ENCODE measurements at places on chromosomes 3 and 15. TPM values are rescaled to one million over a fixed set of nuclear protein-coding genes. Genes with fewer than 3 reads are reported as not detected.

DNA sequence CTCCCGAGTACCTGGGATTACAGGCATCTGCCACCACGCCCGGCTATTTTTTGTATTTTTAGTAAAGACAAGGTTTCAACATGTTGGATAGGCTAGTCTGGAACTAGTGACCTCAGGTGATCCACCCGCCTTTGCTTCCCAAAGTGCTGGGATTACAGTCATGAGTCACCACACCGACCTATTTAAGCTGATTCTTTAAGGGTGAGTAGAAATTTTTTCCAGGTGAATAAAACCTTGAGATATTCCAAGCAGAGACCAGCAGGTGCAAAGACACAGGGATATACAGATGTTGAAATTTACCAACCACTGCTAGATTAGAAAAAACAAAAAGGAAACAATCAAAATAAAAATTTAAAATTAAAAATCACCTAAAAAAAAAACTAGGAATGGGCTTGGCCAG, 74.4 kb upstream of the CHRNB4 start:
- no peak for DNase-seq

DNA sequence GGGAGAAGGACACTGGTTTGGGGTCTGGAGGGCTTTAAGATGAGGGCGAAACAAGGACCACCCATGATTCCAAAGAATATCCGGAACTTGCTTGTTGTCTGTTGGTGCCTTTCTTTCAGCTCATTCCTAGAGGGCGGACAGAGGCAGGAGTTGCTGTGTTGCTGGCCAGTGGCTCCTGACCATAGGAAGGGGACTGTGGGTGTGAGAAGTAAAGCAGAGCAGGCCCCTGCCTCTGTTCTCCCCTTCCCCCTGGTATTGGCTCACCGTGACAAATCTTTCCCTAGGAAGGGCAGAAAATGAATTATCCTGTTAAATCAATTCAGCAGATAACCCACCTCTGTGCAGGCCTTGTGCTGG, 89.1 kb downstream of the LIPC start:
- no peak for DNase-seq

DNA sequence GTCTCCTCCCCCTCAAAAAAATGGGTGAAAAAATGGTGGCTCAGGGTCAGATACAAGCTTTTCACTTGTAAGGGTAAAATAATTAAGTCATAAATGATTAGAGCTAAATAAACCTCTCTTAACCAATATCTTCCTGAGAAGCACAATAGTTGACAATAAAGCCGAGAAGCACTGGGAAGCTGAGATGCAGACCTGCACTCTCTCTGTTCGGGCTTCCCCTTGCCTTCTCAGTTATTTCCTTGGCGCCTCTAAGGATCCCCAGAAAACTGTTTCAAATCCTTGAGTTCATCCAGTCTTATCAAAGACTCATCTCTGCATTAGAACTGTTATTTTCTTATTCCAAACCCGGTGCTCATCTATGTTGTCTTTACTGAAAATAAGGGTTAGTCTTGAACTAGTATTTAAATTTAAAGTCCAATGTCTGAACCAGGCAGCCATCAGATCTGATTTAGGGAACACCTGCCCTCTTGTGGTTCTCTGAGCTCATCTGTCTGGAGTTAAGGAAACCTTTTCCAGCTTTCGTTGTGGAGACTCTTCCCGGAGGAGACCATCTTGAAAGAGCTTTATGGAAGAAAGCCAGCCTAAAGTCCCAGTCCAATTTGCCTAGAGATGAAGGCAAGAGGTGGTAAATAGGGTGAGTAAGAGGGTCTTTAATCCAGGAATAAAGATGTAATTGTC, 256.4 kb upstream of the MCTP2 start:
- DNase-seq: no peak

DNA sequence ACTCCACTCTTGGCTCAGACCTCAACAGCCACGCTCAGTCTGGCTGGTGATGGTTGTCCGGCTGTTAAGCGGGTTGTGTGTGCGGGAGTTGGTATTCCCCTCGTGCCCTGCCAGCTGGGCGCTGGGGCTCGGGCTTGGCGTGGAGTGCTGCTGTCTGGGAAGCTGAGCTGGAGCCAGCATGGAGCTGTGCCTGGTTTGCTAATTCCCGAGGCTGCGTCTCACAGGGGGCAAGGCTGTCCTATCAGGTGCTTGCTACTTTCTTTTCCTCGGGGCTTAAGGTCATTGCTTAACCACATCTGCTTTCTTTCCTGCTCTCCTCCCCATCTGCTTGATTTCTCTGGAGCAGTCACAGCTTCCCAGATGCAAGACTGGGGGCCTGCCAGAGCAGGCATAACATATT, 29.9 kb downstream of the PDIA5 start:
- DNase-seq: no peak

GRCh38 chr3:105096071-105096470, 270.6 kb upstream of the ALCAM start:
- no peak for DNase-seq

- no peak for DNase-seq
Measured at GRCh38 chr15:66483131-66483566, 14.4 kb downstream of the SNAPC5 start.

- DNase-seq: no peak
Measured at GRCh38 chr3:24323272-24323671, 171.4 kb downstream of the THRB start.

KBTBD8 gene
- total RNA-seq: 6.9 TPM

UROC1 gene
- total RNA-seq: 0.38 TPM

TIPARP gene
- 14.3 TPM for total RNA-seq

CCDC66 gene
- total RNA-seq: 42.7 TPM

PSMD2 gene
- 136 TPM for total RNA-seq

TRH gene
- total RNA-seq: 0.52 TPM
